ENCODE measurements at places on chromosomes 3 and 15.

DNA sequence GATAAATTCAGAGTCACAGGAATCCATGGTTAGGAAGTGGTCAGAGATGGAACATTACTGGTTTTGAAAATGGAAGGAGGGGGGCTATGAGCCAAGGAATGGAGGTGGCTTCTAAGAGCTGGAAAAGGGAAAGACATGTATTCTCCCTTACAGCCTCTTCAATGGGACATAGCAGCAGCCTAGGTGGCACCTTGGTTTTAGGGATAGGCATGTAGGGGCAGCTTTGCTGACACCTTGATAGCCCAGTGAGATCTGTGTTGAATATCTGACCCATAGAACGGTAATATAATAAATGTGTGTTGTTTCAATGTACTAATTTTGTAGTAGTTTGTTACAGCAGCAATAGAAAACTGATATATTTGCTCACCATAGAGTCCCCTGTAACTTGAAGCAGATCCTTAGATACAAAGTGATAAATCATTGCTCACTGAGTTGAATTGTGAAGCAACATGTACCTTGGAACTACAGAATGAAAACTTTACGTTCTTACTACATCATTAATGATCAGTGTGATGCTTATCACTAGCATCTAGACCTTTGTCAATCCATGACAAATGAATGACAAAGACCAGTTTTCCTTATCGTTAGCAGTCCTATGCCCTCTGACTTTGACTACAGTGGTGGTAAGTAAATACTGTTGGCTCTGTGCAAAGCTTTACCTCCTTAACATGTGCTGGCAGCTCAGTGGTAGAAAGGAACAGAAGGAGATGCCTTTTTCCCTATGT lies 53.8 kb downstream of the TMEM45A start:
- no peak for DNase-seq

DNA sequence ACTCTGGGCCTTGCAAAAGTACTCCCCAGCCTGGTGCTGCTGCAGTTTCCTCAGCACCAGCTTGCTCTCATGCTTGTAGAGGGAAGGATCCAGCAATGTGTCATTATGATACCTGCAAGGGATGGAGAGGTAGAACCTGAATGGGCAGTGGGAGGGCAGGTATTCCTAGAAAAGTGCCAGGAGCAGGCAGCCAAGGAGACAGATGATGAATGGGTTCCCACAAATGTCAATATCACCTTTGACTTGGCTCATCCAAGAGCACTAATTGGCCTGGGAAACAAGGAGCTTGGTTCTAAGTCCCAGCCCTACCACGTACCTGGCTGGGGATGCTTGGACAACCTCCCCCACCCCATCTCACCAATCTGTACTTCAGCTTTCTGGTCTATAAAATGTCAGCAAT lies 9.4 kb downstream of the CILP start:
- no peak for DNase-seq

DNA sequence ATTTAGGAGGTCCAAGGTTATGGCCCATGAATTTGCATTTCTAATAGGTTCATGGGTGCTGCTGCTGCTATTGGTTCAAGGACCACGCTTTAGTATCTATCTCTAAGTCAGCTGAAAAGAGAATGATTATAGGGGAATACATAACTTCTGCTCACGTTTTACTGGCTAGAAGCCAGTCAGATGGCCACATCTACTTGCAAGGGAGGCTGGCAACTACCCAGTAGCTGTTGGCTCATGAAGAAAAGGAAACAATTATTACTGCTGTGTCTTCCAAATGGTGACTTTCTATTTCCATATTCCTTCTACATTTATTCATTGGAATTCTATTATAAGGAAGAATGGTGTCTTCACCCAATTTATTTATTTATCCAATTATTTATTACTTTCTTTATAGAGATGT lies 54.2 kb downstream of the SLC25A36 start:
- no peak for DNase-seq

DNA sequence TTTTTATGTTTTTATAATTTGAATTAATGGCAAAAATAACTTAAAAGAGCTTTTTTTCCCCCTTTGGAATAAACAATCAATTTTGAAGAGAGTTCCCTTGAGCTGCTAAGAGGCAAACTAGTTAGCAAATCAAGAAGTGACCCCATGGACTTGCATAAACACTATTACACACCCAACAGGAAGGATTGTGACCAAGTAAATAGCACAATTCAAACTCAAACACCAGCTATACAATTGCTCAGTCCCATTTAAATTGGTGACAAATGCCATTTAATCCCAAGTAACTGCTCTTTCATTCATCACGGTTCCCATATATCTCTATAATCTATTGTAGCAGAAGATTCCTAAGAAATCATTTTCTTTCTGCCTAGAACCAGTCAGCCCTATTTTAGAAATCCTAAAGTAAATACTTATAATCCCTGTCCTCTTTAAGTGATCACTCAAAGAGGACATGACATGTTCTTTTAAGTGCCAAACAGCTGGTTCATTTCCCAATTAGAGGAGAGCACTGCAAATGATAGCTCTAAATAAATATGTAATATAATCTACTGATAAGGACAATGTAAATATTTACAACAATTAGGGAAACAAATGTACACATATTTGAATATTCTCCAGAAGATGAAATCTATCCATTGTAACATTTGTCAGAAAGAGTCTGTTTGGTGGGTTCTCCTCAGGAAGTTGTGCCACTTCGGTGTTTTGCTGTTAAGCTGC lies 137.8 kb upstream of the ADAMTS9 start:
- no peak for DNase-seq

DNA sequence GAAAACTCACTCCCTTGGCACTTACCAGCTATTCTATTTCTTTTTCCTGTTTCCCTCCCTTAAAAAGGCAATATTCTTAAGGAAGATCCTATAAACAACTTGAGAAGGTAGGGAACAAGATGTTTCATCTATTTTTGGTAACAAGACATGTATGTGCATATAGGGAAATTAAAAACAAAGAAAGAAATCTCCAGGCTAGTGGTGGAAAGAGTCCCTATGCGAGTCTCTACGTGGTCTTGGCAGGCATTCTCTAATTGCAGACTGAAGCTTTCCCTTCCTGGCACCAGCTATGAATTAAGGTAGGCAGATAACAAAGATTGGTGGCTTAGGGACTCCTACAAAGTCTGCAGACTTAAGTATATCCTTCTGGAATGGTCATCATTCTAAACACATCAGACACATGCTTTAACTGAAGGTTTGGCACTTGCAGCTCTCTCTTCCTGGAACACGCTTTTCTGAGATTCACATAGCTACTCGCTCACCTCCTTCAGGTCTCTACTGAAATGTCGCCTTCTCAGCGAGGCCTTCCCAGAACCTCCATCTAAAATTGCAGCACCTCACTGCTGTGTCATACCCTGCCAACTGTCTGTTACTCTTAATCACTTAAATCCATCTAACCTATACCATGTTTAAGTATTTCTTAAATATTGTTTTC lies 336.0 kb downstream of the VGLL3 start:
- no peak for DNase-seq

DNA sequence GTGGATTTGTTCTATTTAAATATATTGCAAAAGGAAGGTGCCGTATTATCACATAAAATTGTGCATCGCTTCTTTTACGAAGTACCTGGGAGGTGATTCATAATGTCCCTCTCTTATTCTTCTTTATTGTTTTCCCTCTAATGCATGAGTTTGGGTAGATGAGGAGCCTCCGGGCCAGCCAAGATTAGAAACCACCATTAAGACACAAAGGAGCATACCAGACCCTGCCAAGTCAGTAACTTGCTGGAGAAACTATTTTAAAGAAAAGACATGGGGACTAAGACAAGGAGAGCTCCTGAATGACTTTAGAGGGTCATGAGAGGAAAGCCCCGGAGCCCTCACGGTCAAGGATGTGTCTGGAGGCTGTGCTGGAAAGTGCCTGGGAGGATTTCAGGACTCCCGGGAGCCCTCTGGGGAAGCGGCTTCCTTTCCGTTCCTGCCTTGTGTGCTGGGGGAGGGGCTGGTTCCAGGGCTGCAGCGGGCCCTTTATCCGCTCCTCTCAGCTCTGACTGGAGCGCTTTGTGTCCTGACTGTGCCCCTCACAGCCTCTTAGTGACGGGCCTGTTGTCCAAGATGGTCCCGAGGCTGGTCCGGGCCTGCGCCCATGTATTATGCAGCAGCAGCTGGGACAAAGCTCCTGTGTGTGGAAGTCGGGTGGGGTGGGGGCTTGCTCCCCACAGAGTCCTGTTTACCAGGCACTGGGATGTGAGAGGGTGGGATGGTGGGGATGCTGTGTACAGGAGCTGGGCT lies 35.7 kb downstream of the CORO2B start:
- DNase-seq: no peak

GRCh38 chr15:81229586-81229985 lies 32.9 kb downstream of the IL16 start:
- DNase-seq: no peak

DNA sequence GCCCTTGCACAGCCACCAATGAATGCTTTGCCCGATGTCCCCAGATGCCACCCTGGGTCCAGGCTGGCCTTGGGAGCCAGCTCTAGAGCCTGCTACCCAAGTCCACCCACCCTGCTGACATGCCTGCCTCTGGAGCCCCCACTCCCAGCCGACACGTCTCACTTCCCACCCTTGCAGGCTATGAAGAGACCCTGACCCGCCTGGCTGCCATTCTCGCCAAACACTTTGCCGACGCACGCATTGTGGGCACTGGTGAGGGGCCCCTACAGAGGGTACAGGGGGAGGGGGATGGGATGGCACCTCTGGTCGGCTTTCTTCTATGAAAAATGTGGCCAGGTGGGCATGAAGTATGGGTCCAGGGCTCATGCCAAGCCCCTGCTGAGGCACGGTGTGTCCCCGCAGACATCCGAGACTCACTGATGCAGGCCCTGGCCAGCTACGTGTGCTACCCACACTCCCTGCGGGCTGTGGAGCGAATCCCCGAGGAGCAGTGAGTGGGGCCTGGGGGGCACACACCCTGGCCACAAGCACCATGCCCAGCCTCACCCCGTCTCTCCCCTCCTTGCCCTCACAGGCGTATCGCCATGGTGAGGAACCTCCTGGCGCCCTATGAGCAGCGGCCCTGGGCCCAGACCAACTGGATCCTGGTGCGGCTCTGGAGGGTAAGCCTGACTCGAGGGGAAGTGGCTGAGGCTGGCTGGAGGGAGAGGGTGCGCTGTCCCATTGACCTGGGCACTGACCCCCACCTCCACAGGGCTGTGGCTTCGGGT lies 6.0 kb downstream of the AMIGO3 start:
- no peak for DNase-seq

Data from muscle of back (tissue), 13 donors.